Activated T-helper 9 cell treated with anti-CD3 and anti-CD28 coated beads, Interleukin-2, amount 50 U/mL, for 16 hours (primary cell): ENCODE measurements at places on chromosomes 6 and 20.

- DNase-seq, result no peak
Measured at GRCh38 chr6:36368921-36369865, 18.3 kb downstream of the ETV7 start.

DNA sequence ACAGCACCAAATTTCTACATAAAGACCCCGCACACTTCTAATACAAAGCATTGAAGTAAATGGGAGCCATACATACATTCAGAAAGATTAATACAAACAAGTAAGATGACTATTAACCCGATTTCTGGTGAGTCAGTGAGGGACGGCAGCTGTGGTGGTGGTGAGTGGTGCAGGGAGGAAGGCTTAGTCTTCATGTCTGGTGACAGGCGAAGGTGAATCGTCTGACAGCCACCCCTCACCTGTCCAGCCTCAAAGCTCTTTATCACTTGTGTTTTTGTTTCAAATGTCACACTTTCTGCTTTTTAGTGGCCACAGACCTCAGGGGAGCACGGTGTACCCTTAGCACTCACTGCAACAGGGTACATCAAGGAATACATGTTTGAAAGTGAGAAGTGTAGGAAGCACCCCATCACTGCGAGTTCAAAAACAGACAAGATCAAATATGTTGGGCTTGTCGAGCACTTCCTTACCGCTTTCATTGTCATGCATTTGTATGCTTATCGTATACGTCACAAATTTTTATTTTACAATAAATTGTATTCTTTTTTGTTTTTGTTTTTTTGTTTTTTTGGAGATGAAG is 63.5 kb downstream of the IRF4 start:
- no peak for DNase-seq

DNA sequence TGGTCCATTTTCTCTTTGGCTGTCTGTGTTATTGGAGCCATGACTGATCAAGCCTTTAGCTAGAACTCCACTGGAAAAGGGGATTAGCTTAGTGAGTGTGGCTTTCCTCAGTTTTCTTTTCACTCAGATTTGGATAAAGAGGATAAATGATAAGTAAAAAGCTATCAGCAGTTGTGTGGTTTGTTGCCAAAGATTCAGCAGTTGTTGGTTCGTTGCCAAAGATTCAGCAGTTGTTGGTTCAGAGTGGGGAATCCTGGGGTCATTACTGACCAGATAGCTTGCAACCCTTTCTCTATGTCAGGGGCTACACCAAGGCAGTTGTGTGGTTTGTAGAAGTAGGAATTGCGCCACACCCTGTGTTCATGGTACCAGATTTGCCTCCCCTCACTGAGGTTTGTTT is 107.7 kb upstream of the SCP2D1 start:
- no peak for DNase-seq

- DNase-seq, result no peak
Measured at GRCh38 chr6:43809417-43810305, 39.6 kb downstream of the VEGFA start.

- no peak for DNase-seq
Measured at GRCh38 chr20:63979229-63979556, 249 bp downstream of the SAMD10 start.

DNA sequence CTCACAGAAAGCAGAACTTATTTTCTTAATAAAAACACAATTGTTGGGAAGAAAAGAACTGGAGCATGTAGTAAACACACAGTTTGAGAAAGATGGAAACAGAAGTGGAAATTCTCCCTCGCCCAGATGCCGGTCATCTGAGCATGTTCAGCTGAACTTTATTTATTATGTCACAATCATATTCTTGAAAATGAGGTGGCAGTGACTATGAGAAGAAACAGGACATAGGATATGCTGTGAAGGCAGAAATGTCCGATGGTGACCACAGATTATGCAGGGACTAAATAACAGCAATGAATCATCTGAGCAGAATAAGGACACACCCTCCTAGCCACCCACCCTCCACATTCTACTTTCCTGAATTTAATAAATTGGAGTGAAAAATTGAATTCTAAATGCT is 425.3 kb upstream of the NOX3 start:
- no peak for DNase-seq

DNA sequence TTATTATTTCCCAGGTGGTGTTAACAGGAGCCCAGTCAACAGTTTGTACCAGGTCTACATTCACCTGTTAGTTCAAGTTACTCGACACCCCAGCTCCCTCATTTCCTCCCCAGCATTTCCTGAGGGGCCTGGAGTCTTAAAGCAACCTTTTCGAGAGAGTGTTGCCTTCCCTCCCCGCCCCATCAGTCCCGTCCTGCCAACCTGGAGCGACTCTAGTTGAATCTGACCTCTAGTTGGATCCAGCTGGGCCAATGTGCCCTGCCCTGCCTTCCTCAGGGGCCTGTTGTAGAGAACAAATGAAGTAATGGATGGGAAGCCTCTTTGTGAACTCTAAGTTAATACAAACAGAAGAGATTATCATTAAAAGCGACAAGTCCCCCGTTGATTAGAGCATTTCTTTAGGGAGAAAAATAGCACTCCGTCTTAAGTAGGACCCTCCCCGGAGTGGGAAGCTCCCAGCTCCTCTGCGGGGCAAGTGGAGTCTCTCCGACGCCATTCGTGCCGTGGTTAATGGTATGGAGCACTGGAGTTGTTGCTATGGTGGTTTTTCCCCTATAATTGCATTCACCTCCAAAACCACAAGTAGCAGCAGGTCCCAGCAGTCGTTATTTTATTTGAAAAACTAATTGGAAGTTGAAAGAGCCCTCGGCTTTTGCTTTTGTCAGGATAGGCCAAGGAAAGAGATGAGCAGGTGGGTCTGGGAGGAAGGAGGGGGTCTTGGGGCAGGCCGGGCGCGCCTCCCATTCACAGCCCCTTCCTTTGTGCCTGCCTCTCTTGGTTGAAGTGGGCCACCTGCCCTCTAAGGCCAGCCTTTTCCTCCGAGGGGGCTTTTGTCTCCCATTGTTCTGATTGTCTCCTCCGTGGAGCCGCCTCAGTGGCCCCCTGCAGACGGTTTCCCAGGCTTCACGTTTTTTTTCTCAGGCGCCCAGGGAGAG is 16.1 kb downstream of the GHRH start:
- DNase-seq, result no peak
